ENCODE measurements at places on chromosomes 13 and 19. TPM values are rescaled to one million over a fixed set of nuclear protein-coding genes. Genes with fewer than 3 reads are reported as not detected.

- H3K27ac ChIP-seq, result peak overlapping the region; percentile 7
- H3K4me1 ChIP-seq, result peaks cover 26% of the 10 kb centered on the region
- no peaks in the 10 kb centered on the region for H3K36me3 ChIP-seq
These were observed 3.2 kb downstream of the AXL start for GRCh38 chr19:41222240-41222639.

GRCh38 chr13:60690604-60691003 is 293.6 kb downstream of the TDRD3 start:
- H3K4me3 ChIP-seq, result no peak overlapping the region
- H3K27me3 ChIP-seq, result no peaks in the 10 kb centered on the region
- no peak overlapping the region for H3K27ac ChIP-seq

DNA sequence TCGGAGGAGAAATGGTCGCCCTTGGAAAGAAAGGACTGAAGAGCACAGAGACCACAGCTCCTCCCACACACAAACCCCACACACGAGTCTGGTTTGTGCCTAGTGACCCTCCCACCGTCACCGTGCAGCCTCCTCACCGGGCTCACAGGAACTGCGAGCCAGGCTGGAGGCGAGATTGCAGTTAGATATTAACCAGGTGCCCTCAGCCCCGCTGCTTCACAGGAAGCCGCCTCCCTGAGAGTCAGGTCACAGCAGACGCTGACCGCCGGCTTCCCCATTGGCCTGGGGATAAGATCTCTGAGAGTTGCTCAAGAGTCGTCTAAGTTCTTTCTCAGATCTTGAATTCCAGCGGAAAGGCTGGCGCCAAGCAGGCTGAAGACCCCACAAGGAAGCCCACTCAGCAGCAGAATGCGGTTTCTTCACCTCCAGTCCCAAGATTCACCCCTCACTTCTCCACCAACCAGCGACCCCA is 870 bp downstream of the ZNF44 start:
- DNase-seq, result peak; percentile 88
- H3K36me3 ChIP-seq, result peaks cover 45% of the 10 kb centered on the region

DNA sequence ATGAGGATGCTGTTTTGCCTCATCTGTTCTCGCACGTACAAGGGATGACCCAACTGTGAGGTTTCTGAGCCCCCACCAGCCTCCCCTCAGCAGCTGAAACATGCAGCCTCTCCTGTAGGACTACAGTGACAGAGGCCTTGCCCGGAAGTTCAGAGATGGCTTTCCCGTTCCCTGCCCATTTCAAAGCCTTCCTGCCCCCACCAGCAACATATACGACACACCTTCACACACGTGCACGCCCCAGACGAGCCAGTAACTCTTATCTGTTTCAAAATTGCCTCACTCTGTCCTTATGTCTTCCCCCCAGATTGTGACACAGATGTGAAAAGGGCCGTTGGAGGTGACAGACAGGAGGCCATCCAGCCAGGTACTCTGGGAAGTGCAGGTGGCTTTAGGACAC is 95.8 kb downstream of the RAB20 start:
- H3K27me3 ChIP-seq, result peaks cover 4% of the 10 kb centered on the region
- no peaks in the 10 kb centered on the region for H3K4me1 ChIP-seq
- DNase-seq, result no peak
- H3K4me3 ChIP-seq, result no peak overlapping the region

GRCh38 chr19:48284896-48285295 is 15.0 kb downstream of the ZNF114 start:
- H3K27ac ChIP-seq, result no peak overlapping the region
- H3K36me3 ChIP-seq, result peaks cover 3% of the 10 kb centered on the region
- no peak for DNase-seq
- H3K4me3 ChIP-seq, result no peak overlapping the region
- peaks cover 3% of the 10 kb centered on the region for H3K27me3 ChIP-seq
- no peaks in the 10 kb centered on the region for H3K4me1 ChIP-seq

DNA sequence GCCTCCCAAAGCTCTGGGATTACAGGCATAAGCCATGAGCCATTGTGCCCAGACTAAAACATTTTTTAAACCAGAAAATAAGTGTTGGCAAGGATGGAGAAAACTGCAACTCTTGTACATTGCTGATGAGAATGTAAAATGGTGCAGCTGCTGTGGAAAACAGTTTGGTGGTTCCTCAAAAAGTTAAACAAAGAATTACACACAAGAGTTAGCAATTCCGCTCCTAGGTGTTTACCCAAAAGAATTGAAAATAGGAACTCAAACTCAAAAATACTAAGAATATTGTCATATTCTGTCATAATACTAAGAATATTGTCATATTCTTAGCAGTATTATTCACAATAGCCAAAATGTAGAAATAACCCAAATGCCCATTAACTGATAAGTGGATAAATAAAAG is 39.7 kb upstream of the USP12 start:
- peaks cover 6% of the 10 kb centered on the region for H3K4me1 ChIP-seq
- no peak for DNase-seq
- no peak overlapping the region for H3K4me3 ChIP-seq
- no peaks in the 10 kb centered on the region for H3K36me3 ChIP-seq

- DNase-seq, result peak; percentile 80
- no peaks in the 10 kb centered on the region for H3K36me3 ChIP-seq
- no peak overlapping the region for H3K27ac ChIP-seq
- peaks cover 33% of the 10 kb centered on the region for H3K4me1 ChIP-seq
- peaks cover 68% of the 10 kb centered on the region for H3K27me3 ChIP-seq
These were observed 2.4 kb upstream of the RGL3 start for GRCh38 chr19:11421371-11422098.

DNA sequence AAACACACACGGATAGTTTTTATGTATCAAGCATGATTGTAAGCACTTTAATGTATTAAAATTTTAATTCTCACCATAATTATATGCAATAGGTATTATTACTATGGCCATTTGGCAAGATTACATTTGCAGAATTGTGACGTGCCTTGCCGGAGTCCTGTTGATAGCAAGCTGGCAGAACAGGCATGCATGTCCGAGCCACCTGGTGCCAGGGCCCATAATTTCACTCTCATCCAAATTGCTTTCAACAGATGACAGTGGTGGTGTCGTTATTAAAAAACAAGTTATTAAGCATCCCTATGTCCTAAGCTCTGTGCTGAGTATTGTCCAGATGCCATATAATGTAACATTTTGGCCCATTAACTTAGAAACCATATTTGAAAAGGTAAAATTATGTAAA is 374.3 kb downstream of the FOXO1 start:
- no peaks in the 10 kb centered on the region for H3K36me3 ChIP-seq
- no peak for DNase-seq
- H3K4me1 ChIP-seq, result peaks cover 10% of the 10 kb centered on the region
- no peaks in the 10 kb centered on the region for H3K27me3 ChIP-seq
- no peak overlapping the region for H3K4me3 ChIP-seq

DNA sequence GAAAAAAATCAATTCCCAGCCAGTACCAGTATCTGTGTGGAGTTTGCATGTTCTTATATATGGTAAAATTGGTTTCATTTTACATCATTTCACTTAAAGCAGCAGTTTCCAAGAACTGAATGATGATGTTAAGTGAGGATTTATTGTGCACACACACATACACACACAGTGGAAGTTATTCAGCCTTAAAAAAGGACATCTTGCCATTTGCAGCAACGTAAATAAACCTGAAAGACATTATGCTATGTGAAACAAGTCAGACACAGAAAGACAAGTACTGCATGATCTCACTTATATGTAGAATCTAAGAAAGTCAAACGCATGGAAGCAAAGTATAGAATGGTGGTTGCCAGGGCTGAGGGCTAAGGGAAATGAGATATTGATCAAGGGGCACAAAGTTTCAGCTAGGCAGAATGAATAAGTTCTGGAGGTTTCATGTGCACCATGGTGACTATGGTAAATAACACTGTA is 5.3 kb downstream of the SIGLECL1 start:
- H3K27ac ChIP-seq, result peak overlapping the region; percentile 80
- peaks cover 47% of the 10 kb centered on the region for H3K4me1 ChIP-seq
- H3K27me3 ChIP-seq, result peaks cover 5% of the 10 kb centered on the region
- no peaks in the 10 kb centered on the region for H3K36me3 ChIP-seq
- H3K4me3 ChIP-seq, result peak overlapping the region; percentile 60
- DNase-seq, result peak; percentile 74

DNA sequence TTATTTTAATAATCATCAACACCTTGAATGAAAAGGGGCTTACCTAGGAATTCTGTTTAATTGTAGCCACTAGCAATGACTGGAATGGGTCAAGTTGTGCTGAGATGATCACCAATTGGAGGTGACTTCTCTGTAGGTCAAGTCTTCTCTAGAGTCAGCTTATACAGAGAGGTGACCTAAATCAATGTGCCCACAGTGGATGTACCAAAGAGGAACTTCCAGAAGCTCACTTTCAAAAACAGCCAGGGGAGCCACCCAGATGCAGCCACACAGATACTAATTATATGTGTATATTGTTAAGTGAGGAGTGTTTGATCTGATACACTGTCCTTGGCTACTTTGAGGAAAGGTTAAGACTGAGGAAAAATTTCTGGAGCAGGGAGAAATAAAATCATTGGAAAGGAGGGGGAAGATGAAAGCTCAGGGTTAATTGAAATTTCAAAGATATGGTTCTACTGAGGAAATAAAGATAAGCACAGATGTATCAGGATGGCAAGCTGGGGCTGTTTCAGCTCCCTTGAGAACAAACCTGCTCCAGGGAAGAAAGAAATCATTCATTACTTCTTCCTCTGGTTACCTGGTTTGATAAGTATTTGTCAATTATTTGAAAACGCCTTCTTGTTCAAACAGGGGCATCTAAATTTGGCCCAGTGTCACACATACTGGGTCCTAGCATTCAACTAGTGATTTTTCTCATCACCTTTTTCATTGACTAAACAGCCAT is 5.1 kb downstream of the GPR183 start:
- peak overlapping the region; percentile 84 for H3K4me3 ChIP-seq
- H3K27me3 ChIP-seq, result no peaks in the 10 kb centered on the region
- peak overlapping the region; percentile 68 for H3K27ac ChIP-seq
- peaks cover 68% of the 10 kb centered on the region for H3K4me1 ChIP-seq

DNA sequence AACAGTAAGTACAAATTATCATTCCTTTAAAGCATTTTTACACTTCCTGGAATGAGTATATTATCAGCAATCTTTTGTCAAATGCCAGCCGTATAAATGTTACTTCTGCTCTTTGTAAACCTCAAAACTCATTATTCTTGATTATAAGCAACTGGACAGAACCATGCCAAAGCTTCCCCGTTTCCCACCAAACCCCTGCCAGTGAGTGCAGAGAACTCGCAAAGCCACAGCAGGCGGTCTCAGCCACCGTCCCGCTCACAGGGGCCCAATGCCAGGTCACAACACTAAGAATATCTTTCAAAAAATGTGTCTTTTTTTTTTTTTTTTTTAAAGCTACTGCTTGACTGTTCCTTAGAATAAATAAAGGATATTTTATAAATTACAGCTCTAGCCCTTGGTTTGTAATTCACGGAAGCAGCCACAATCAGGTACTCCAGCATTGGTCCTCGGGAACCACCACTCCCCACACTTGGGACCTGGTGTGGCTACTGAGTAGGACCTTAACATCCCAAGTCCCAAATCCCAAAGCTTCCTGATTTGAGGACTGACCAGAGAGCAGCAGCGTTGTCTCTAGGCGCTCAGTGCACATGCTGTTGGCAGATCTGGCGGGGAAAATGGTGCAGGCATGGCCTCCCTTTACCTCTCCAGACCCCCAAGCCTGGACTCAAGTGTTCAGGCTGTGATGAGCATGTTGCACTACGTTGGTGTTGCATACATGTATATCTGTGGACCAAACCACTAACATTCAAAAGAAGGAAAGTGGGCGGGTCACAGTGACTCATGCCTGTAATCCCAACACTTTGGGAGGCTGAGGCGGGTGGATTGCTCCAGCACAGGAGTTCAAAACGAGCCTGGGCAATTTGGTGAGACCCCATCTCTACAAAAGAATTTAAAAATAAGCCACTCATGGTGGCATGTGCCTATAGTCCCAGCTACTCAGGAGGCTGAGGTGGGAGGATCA is 19.0 kb downstream of the KCTD15 start:
- no peaks in the 10 kb centered on the region for H3K36me3 ChIP-seq
- H3K4me3 ChIP-seq, result no peak overlapping the region

- no peak overlapping the region for H3K4me3 ChIP-seq
- H3K27ac ChIP-seq, result no peak overlapping the region
- H3K36me3 ChIP-seq, result no peaks in the 10 kb centered on the region
- peaks cover 17% of the 10 kb centered on the region for H3K4me1 ChIP-seq
These were observed 41.3 kb upstream of the RCBTB2 start for GRCh38 chr13:48574041-48574796.

GRCh38 chr19:12667731-12668302 is 1.2 kb downstream of the WDR83 start:
- peak overlapping the region; percentile 34 for H3K27ac ChIP-seq
- no peak for DNase-seq
- peaks cover 44% of the 10 kb centered on the region for H3K36me3 ChIP-seq
- no peaks in the 10 kb centered on the region for H3K27me3 ChIP-seq
- peak overlapping the region; percentile 92 for H3K4me3 ChIP-seq

GRCh38 chr19:14113762-14114414 is 3.7 kb downstream of the PRKACA start:
- no peak overlapping the region for H3K4me3 ChIP-seq
- peak; percentile 85 for DNase-seq
- H3K27ac ChIP-seq, result peak overlapping the region; percentile 37
- no peaks in the 10 kb centered on the region for H3K27me3 ChIP-seq
- H3K4me1 ChIP-seq, result peaks cover 34% of the 10 kb centered on the region

DNA sequence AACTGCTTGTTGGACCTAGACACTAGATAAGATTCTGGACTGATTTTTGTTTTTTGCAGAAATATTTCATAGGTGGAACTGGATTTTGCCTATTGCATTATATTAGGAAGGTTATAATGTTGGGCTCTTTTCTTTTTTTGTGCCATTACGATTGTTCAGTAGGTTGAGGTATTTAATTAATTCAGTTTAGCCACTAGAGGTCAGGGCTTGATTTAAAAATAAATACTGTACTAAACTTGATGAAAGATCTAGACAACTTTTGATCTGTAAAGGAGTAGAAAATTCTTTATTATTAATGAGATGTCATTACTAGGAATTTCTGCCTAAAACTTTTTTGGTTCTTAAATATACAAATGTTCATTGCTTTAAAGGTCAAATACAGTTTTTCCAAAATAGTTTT is 15.2 kb upstream of the SUPT20H start:
- H3K36me3 ChIP-seq, result no peaks in the 10 kb centered on the region
- H3K27me3 ChIP-seq, result peaks cover 10% of the 10 kb centered on the region
- no peak overlapping the region for H3K27ac ChIP-seq
- H3K4me3 ChIP-seq, result no peak overlapping the region
- H3K4me1 ChIP-seq, result no peaks in the 10 kb centered on the region

The ADM5 gene
- 8.6 TPM for total RNA-seq

The CACNA1A gene
- 0.28 TPM for total RNA-seq

The MED29 gene
- 38.7 TPM for total RNA-seq

The C19orf85 gene
- not detected for total RNA-seq

The CGB3 gene
- total RNA-seq, result not detected

The SOX1 gene
- total RNA-seq, result not detected

The S1PR4 gene
- 43.7 TPM for total RNA-seq

The LACC1 gene
- 2.3 TPM for total RNA-seq

All from activated CD4-positive, alpha-beta T cell treated with anti-CD3 and anti-CD28 coated beads, Interleukin-2, amount 10 ng/mL, durations not matched to agents 24 days and 14 days (primary cell).